ENCODE measurements at places on chromosomes 6 and 20. TPM values are rescaled to one million over a fixed set of nuclear protein-coding genes. Genes with fewer than 3 reads are reported as not detected.

SLC44A4 gene
- 0.60 TPM for total RNA-seq

SFTA2 gene
- not detected for total RNA-seq

BPIFB2 gene
- not detected for total RNA-seq

LAMA2 gene
- total RNA-seq = 86.5 TPM

HEY2 gene
- total RNA-seq = 19.1 TPM

RIMS1 gene
- 5.7 TPM for total RNA-seq

WFDC12 gene
- total RNA-seq = not detected

C4A gene
- 146 TPM for total RNA-seq

CASS4 gene
- 3.4 TPM for total RNA-seq

TSBP1 gene
- total RNA-seq = not detected

RFX6 gene
- not detected for total RNA-seq

TP53TG5 gene
- 0.66 TPM for total RNA-seq

HAO1 gene
- total RNA-seq = not detected

C20orf204 gene
- total RNA-seq = 1.7 TPM

PPIL6 gene
- 1.5 TPM for total RNA-seq

LPA gene
- total RNA-seq = not detected

ADGB gene
- 0.18 TPM for total RNA-seq

KCNK15 gene
- total RNA-seq = 16.1 TPM

MCHR2 gene
- not detected for total RNA-seq

ZSCAN12 gene
- total RNA-seq = 7.0 TPM

GPX5 gene
- not detected for total RNA-seq

KIF3B gene
- 28.0 TPM for total RNA-seq

GHRH gene
- not detected for total RNA-seq

SAMD3 gene
- total RNA-seq = 1.2 TPM

IYD gene
- total RNA-seq = not detected

MPC1 gene
- total RNA-seq = 36.7 TPM

All from aorta (tissue), 5 donors.